Activated CD4-positive, alpha-beta T cell treated with anti-CD3 and anti-CD28 coated beads, Interleukin-2, amount 50 U/mL, for 1 hour (primary cell): ENCODE measurements at places on chromosomes 2 and 18.

DNA sequence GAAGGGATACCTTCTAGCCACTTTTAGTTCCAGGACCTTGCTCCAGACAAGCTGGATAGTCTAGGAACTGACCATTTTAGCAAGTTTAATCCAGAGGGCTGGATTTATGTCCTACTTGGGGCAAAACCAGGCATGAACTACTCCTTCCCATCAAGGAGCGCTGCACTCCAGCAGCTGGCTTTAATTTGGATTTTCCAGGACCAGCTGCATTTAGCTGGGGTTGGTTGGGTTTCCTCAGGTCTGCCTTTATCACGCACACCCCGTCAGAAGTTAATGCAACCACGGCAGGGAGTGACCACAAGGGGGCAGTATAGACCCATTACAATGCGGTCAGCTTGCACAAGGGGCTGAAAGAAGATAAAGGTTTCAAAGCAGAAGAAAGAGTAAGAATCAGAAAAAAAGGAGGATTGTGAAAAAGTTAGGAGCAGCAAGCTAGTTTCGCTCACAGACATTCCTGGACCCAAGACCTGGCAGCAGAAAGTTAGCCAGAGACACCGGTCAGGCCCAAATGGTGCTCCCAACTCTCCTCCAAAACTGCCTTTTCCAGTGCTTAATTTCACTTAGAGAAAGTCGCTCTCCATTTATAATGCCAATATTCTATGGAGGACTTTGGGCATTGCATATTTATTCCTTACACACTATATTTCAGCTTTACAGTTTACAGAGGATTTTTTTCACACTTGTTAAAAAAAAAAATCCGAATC lies 40.1 kb downstream of the SLC4A1AP start:
- peak; percentile 82 for DNase-seq

DNA sequence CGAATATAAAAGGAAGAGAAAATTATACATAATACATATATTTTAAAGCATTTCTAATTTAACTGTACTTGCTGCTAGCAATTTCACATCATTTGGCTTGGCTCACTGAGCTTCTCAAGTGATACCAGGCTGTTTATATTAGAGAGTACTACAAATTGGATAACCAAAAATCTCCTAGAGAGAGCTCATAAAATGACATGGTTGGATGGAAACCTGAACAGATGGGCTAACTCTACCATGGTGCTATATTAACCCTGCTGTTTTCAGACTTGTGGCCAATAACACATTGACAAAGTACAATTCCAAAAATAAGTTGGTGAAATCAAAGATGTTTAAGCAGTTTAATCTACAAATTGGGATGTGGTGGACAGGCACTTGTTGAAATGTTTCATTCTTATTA lies 364.4 kb upstream of the GCFC2 start:
- no peak for DNase-seq

- DNase-seq: no peak
Observed at GRCh38 chr2:178234648-178235047, 40.3 kb downstream of the OSBPL6 start.

GRCh38 chr2:118442996-118443553 lies 354.8 kb downstream of the INSIG2 start:
- DNase-seq: no peak

DNA sequence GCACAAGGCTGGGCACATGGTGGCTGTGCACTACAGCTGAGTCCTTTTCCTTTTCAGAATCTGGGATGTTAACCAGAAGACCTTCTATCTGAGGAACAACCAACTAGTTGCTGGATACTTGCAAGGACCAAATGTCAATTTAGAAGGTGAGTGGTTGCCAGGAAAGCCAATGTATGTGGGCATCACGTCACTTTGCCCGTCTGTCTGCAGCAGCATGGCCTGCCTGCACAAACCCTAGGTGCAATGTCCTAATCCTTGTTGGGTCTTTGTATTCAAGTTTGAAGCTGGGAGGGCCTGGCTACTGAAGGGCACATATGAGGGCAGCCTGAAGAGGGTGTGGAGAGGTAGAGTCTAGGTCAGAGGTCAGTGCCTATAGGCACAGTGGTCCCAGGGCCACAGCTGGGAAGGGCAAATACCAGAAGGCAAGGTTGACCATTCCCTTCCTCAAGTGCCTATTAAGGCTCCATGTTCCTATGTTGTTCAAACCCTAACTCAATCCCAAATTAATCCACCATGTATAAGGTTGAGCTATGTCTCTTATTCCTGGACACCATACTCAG lies 2.2 kb downstream of the IL1RN start:
- DNase-seq: no peak

DNA sequence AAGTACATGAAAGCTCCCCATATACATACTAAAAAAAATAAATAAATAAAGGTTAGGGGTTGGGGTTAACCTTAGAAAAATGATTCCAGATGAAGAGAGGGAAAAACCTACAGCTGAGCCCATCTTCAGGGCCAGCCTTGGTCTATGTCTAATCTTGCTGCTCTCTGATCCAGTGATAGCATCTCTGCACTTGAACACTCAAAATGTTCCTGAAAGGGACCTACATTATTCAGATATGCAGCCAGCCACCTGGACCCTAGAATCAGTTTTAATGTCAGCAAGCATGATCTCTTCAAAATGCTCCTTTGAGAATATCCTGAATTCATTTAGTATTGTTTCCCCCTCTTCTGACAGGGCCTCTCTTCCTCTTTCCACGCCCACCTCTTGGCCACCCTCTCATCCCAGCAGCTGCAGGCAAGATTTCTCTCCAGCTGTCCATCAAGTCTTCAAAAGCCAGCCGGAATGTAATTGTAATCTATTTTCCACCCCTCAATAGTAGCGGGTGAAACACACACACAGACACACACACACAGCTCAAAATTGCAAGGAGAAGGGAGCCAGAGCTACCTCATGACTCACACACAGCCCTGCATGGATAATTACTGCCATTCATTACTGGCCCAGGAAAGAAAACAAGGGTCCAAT lies 135.5 kb downstream of the MYO3B start:
- no peak for DNase-seq

- DNase-seq: no peak
Observed at GRCh38 chr2:112185131-112185530, 46.9 kb downstream of the FBLN7 start.

GRCh38 chr2:24821433-24821891 lies 28.2 kb downstream of the CENPO start:
- DNase-seq: no peak

DNA sequence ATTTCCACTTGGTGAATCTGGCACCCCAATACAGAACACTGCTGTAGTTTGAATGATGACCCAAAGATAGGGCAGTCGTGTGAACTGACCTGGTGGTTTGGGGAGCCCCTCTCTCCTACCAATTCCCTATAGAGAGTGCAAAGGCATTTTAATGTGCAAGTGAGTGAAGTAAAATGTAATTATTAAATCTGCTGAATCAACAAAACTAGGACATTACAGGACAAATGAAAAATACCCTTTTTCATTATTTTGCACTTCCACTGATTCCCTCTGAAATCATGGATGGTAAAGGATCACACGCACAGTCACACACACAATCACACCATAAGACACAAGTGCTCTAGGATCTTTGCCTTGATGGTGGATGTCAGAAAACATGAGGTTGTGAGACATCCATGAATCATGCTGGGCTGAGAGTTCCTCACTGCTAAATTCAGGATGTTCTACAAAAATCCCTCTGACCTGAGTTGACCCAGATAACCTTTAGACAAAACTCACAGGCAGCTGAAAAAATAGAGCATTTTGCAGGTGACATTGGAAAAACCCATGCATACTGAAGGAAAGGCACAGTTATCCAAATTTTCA lies 197.4 kb downstream of the FBXO15 start:
- DNase-seq: no peak

- no peak for DNase-seq
Observed at GRCh38 chr2:168632709-168633121, 169.7 kb upstream of the NOSTRIN start.

DNA sequence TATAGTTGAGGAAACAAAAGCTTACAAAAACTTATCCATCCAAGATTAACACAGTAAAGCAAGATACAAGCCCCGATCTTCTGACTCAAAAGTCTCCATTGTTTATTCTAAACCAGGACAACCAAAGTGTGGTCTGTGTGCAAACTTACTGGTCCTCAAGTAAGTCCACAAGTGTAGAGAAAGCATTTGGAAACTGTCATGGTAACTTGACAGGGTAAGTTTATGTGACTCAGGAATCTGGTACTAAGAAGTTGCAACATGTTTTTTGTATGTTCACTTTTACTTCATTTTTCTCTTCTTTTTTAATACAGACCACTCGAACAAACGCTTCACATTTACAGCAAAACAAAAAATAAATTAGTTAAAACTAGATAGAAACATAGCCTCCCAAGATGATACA lies 9.4 kb downstream of the MBD2 start:
- DNase-seq: no peak

GRCh38 chr2:149009576-149010461 lies 28.7 kb upstream of the LYPD6B start:
- DNase-seq: no peak

DNA sequence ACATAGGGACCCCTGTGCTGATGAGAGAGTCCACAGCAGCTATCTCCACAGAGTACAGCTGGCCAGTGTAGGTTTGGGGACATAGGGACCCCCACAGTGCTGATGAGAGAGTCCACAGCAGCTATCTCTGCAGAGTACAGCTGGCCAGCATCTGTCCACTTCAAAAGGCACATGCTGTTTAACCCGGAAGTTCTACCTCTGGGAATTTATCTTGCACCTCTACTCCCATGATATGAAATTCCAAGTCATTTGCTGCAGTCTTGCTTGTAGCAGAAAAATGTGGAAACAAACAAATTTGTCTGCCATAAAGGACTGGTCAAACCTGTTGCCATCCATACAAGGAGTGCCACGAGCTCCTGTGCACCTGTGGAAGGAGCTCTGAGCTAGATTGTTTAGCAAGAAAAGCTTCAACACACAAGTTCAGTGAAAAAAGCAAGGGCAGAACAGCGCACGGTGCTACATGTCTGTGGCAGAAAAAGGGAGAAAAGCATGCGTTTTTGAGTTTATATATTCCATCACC lies 33.1 kb downstream of the LRRFIP1 start:
- DNase-seq: no peak
